ENCODE measurements at places on chromosomes 16 and 17.

DNA sequence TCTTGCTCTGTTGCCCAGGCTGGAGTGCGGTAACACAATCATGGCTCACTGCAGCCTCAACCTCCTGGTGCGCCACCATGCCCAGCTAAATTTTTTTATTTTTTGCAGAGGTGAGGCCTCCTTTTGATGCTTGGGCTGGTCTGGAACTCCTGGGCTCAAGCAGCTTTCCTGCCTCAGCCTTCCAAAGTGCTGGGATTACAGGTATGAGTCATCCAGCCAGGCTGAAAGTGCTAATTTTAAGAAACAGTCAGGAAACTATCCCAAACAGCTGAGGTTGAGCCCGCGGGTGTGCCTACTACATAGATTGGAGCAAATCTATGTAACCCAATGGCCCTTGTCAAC, 738 bp upstream of the XPO6 start:
- DNase-seq, result no peak

DNA sequence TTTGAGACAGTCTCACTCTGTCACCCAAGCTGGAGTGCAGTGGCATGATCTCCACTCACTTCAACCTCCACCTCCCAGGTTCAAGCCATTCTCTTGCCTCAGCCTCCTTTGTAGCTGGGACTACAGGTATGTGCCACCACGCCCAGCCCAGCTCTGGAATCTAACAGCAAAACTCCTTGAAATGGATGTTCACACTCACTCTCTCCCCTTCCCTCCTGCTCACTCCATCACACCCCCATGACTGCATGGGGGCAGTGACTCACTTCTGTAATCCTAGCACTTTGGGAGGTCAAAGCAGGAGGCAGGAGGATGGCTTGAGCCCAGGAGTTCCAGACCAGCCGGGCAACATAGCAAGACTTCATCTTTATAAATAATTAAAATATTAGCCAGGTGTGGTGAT, 11.1 kb upstream of the TFAP4 start:
- DNase-seq, result no peak

- no peak for DNase-seq
Measured at GRCh38 chr17:66228887-66229782, at the start of gene APOH. APOH (minus strand) TSS chr17:66229415; CDS start chr17:66229379, 36 bp downstream.

DNA sequence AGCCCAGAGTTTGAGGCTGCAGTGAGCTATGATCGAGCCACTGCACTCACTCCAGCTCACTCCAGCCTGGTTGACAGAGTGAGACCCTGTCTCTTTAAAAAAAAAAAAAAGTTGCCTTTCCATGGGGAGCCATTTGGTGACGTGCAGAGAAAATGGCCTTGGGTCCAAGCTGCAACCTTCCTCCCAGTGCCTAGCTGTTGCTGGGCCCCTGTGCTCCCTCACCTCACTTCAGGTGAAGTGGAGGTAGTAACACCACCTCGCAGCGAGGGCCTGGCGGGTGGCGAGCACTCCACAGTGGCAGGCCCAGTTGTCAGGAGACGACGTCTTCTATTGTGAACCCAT, 17.4 kb downstream of the SYT17 start:
- no peak for DNase-seq

GRCh38 chr16:4364196-4365013, 7.2 kb upstream of the VASN start:
- DNase-seq, result no peak

All from CD8-positive, alpha-beta memory T cell (primary cell).